ENCODE measurements at places on chromosomes 6 and 20.
A peak's percentile ranks its signal among the peaks of the same experiment; 100 is the strongest.

DNA sequence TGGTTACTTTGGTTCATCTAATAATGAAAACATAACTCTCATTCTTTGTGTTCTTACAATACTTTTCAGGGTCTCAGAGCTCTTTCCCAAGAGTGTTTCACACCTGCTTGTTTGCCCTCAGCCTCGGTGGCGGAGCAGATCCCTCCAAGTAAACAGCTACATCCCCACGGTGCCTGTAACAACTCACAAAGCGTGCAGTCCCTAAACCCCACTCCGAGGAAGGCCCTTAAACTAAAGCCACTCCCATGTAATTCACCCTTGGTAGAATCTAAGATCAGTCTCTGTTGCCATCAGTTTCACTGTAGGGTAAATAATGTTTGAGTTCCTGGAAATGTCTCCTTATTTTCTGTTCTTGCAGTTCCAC lies 101.1 kb downstream of the TFAP2A start:
- DNase-seq = no peak

GRCh38 chr6:122405417-122405816 lies 6.0 kb downstream of the HSF2 start:
- peak; percentile 21 for DNase-seq

- DNase-seq = peak; percentile 95
Observed at GRCh38 chr6:147135211-147135681, 69.0 kb upstream of the STXBP5 start.

DNA sequence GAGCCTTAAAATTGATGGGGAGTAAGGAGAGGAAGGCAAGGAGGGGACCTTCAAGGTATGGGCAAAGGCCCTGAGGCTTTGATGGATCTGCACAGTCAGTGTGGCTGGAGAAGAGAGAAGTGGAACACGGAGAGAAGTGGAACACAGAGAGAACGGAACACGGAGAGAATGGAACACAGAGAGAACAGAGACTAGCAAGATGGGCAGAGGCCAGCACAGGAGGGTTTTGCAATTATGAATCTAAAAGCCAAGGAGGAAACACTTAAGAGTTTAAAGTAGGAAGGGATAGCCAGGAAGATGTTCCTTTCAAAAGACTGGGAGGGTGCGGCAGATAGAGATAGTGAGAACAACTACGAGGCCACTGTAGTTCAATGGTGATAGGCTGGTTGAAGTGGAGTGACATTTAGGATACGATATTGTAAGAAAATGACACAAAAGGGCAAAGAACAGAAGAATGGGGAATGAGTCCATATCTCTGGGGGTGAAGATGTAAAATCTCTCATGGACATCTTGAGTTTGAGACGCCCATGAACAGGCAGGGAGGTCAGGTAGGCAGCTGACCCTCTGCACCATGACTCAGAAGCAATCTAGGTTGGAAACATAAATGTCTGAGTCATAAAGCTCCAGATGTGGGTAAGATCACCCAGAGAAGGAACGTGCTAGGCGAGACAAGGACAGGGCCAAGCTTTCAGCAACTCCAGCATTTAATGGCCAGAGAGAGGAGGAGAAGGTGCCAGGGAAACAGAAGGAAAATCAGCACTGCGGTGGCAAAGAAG lies 25.4 kb downstream of the ZMYND8 start:
- DNase-seq = peak; percentile 92

GRCh38 chr20:5120185-5120476 lies 373 bp upstream of the PCNA start:
- no peak for DNase-seq

- DNase-seq = no peak
Observed at GRCh38 chr20:37958856-37959520, 56.1 kb downstream of the VSTM2L start.

DNA sequence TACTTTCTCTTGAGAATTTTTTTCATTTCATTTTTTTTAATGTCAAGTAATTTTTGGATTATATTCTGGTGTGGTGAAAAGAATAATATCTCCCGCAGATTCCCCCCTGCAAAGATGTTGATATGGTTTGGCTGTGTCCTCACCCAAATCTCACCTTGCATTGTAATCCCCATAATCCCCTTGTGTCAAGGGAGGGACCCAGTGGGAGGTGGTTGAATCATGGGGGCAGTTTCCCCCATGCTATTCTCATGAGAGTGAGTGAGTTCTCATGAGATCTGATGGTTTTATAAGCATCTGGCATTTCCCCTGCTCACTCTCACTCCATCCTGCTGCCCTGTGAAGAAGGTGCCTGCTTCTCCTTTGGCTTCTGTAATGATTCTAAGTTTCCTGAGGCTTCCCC lies 58.7 kb upstream of the PMEPA1 start:
- DNase-seq = no peak

GRCh38 chr6:3882431-3882830 lies 33.3 kb downstream of the FAM50B start:
- no peak for DNase-seq

GRCh38 chr6:166402582-166403277 lies 20.0 kb upstream of the MPC1 start:
- DNase-seq = peak; percentile 16

DNA sequence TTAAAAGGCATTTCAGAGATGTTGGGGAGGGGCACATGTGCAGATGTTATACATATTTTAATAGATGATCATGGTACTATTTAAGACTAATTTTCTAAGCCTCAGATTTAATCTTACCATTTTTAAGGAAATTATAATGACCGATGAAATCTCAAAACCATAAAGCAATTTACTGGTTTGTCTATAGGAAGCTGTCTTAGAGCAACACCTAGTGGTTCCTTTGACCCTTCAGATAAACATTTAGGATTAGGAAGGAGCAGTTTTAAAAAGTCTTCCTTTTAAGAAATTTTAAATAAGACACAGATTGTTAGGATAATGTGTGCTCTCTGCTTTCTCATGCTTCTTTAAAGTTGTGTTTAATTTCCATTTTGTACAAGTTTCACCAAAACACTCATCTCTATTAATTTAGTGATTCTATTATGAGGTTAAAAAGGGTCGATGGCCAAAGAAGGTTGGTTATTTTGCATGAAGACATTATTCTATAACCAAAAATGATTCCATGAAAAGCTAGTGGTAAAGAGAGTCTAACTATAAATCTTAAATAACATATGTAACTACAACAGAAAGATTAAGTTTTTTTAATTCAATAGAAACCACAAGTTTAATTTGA lies 376.4 kb downstream of the HACE1 start:
- no peak for DNase-seq

GRCh38 chr20:47278907-47279348 lies 77.6 kb downstream of the ZMYND8 start:
- peak; percentile 26 for DNase-seq

DNA sequence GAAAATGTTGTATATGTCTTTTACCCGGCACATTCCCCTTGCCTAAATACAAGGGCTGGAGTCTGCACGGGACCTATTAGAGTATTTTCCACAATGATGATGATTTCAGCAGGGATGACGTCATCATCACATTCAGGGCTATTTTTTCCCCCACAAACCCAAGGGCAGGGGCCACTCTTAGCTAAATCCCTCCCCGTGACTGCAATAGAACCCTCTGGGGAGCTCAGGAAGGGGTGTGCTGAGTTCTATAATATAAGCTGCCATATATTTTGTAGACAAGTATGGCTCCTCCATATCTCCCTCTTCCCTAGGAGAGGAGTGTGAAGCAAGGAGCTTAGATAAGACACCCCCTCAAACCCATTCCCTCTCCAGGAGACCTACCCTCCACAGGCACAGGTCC lies 11.3 kb upstream of the MAPRE1 start:
- DNase-seq = no peak

- DNase-seq = no peak
Observed at GRCh38 chr6:14224359-14225103, 107.0 kb downstream of the CD83 start.

DNA sequence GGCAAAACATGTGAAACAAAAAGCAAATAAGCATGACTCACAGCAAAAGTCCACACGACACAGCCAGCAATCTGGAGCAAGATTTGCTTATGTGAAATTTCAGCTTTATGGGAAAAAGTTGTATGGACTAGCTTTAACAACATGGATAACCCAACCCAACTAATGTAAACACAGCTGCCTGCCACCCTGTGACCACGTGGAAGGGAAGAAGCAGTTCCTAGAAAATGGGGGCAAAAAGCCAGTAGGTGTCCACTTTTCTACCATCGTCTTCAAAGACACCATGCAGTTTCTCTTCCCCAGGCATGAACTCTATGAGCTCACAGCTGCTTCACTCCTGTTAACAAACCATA lies 425.4 kb upstream of the RNF217 start:
- DNase-seq = no peak

GRCh38 chr6:27668442-27669294 lies 195.8 kb upstream of the ZNF184 start:
- peak; percentile 77 for DNase-seq

- DNase-seq = no peak
Observed at GRCh38 chr20:57580478-57581201, 19.7 kb downstream of the PCK1 start.

DNA sequence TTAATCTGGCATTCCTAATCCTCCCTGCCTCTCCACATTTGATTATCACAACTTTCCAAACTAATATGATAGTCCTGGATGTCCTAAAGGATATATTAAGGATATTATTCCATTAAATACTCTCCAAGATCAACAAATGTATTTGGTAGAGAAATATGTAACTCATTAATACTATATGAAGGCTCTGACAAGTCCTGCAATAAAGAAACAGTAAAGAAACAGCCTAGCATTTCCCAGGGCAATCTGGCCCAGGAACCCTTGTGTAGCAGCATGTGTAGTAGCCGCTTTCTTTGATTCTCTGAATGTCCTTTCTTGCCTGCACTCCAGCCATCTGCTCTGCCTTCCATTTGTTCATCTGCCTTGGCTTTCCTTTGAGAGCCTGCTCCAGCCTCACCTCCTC lies 23.7 kb downstream of the TRAM2 start:
- DNase-seq = no peak

GRCh38 chr20:16173044-16173443 lies 400.2 kb downstream of the KIF16B start:
- no peak for DNase-seq

DNA sequence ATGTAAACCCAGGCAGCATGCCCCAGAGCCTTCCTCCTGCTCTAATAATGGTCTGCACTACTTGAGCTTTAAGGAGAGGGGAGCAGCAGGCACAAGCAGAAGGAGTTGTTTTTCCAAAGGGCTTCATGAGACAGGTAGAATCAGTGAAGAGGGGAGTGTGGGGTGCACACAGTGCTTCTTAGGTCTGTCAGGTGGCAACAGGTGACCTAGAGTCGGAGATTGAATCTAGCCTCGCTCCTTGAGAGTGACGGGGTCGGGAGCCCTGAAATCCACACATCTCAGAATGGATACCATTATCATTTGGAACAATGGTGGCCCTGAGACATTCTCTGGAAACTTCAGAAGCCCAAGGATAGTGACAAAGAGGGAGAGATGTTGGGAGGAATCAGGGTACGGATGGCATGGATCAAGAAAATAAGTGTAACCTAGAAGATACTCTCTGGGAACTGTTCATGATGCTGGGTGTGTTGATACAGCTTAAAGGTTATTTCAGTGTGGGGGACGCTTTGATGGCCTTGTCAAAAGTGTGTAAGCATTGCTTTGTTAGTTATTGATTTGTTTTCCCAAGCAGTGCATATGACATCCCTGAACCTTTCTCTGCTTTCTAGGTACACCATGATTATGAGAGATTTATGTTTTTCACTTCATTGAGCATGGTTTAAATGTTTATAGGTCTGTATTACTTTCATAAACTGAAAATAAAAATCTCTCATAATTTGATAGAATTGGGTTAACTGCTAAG lies 77.8 kb upstream of the L3MBTL3 start:
- DNase-seq = no peak

DNA sequence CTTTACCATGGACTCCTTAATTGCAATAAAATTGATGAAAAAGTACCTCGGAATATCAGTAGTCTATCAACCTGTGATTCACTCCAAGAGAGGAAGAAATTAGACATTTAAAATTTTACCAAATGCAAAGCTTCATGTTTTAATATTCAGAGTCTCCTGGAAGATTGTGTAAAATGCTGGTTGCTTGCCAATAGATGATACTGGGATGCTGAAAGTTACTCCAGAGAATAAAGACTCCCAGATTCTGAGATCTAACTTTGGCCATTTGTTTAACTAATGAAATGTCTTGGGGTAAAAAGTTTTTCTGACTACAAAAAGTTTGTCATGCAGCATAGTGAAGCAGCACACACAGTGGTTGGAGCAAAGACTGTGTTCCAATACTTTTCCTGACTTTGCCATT lies 176.7 kb upstream of the RSPO3 start:
- DNase-seq = no peak

DNA sequence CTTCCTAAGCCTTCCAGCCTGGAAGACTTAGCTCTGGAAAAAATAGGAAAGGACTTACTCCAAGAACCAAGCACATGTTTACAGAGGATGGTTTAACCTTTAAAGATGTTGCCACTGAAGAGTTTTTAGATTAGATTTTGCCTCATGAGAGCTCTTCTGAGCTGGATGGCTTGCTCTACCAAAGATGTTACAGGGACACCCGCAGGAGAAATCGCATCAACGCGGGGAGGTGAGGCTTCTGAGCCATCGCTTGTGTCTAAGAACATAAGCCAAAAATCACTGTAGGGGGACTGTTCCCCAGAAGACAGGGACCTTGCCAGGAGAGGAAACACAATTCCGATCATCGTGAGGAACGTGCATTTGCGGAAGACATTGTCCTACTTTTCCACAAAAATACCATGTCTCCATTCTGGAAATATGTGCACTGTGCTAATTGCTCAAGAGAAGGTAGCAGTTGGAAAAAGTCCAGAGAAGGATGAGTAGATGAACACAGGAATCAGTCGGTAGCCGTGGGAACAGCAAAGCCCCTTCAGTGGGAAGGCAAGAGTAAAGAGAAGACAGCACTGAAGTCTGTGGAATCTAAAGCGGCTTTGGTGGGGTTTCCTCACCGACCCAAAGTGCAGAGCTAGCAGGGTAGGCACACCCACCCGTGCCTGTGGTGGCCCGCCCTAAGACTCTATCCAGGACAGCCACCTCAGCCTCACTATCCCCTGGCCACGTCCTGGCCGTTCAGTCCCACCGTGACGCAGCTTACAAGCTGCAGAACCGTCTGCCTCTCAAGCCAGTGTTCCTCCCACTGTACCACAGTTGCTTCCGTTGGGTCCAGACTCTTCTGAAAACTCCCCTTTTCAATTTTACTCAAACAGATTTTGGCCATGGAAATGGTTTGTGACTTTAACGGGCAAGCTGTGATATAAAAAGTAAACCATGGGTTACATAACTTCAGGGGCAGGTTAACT lies 334.8 kb downstream of the NRN1 start:
- no peak for DNase-seq

- DNase-seq = peak; percentile 96
Observed at GRCh38 chr20:33789109-33789857, 21.9 kb upstream of the CHMP4B start.

DNA sequence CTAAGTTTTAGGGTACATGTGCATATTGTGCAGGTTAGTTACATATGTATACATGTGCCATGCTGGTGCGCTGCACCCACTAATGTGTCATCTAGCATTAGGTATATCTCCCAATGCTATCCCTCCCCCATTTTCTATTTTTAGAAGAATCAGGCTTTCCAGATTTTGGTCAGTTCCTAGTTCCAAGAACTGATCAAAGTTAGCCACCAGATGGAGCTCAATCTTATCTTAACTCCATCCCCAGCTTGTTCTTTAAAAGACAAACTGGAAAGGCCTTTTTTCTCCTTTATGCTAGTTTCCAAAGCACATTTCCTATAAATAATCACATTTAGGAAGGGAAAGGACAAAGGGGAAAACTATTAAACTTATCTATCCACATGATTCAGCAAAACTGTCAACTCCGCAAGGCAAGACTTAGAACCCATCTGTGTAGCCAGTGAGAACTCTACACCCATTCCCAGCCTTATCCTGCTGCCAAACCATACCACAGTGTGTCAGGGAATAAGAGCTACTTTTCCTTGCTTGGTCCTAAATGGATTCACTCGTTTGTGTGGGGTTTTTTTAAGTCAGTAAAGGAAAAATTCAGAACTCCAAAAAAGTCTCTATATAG lies 22.8 kb upstream of the KHDC1 start:
- DNase-seq = peak; percentile 76
